ENCODE measurements at places on chromosomes 1 and 21. TPM values are rescaled to one million over a fixed set of nuclear protein-coding genes. Genes with fewer than 3 reads are reported as not detected.

The OR2T11 gene
- not detected for total RNA-seq

The COL9A2 gene
- total RNA-seq, result 0.09 TPM

The RNF207 gene
- total RNA-seq, result 16.1 TPM

The SAMSN1 gene
- 6.5 TPM for total RNA-seq

The RIMKLA gene
- under 0.01 TPM for total RNA-seq

The PCBP3 gene
- 0.18 TPM for total RNA-seq

The GJA4 gene
- total RNA-seq, result 68.6 TPM

The KIF14 gene
- 9.0 TPM for total RNA-seq

The C1orf53 gene
- 2.6 TPM for total RNA-seq

The DISC1 gene
- 13.6 TPM for total RNA-seq

The FNDC10 gene
- 0.47 TPM for total RNA-seq

The PLPPR5 gene
- not detected for total RNA-seq

The OXCT2 gene
- 1.7 TPM for total RNA-seq

The FLVCR1 gene
- total RNA-seq, result 9.5 TPM

The RAP1GAP gene
- total RNA-seq, result 0.09 TPM

The TEDDM1 gene
- total RNA-seq, result not detected

The ATP1A4 gene
- not detected for total RNA-seq

The AGT gene
- total RNA-seq, result not detected

The CASZ1 gene
- 1.5 TPM for total RNA-seq

The ZBTB17 gene
- total RNA-seq, result 64.3 TPM

The PPP1R15B gene
- total RNA-seq, result 23.8 TPM

The CYP4Z1 gene
- total RNA-seq, result not detected

The ELK4 gene
- total RNA-seq, result 24.7 TPM

The CDK18 gene
- 0.94 TPM for total RNA-seq

The SPRR1B gene
- not detected for total RNA-seq

The MAGOH gene
- total RNA-seq, result 56.1 TPM

The HHAT gene
- total RNA-seq, result 1.4 TPM

The RCSD1 gene
- under 0.01 TPM for total RNA-seq

The KIF17 gene
- 1.4 TPM for total RNA-seq

The C1orf21 gene
- total RNA-seq, result 10.4 TPM

The RIPK4 gene
- 10.0 TPM for total RNA-seq
